ENCODE measurements at places on chromosomes 1 and 21. TPM values are rescaled to one million over a fixed set of nuclear protein-coding genes. Genes with fewer than 3 reads are reported as not detected.

- no peak for DNase-seq
These were observed 94.5 kb downstream of the DNTTIP2 start for GRCh38 chr1:93784538-93784937.

GRCh38 chr1:101088431-101088830 is 62.8 kb upstream of the DPH5 start:
- no peak for DNase-seq

GRCh38 chr1:156372265-156372586 is 3.2 kb downstream of the RHBG start:
- no peak for DNase-seq

The RGSL1 gene
- not detected for polyA plus RNA-seq

DNA sequence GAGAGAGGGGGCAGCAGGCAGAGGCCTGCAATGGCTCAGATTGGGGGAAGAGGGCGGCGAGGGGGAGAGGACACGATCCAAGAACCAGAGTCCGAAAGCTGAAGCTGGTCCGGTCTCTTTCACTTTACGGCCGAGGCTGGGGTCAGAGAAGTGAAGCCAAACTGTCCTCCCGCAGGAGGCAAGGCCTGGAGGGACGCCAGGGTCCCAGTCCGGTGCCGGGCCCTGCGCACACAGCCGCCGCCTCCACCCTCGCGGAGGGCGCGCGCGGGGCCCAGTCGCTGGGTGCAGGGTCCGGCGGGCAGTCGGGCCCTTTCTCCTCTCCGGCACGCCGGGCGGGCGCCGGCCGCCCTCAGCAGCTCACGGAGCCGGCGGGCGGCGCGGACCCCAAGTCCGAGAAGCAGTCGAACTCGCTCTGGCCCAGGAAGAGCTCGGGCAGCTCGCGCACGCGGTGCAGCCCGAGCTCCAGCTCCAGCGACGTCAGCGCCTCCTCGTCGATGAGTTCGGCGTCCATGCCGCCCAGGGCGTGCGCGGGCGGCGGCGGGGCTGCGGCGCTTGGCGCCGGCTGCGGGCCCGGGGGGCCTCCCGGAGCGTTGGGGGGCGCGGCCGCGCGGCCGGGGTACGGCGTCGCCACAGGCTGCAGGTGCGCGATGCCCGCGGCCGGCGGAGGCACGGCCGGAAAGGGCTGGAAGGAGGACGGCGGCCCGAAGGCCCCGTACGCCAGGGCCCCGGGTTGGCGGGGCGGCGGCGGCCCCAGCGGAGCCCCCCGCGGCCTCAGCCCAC is 749 bp downstream of the CITED4 start:
- DNase-seq, result no peak

GRCh38 chr1:184608581-184608980 is 146.1 kb downstream of the EDEM3 start:
- no peak for DNase-seq

The FCRL5 gene
- polyA plus RNA-seq, result 0.17 TPM

The NUDT17 gene
- polyA plus RNA-seq, result 7.0 TPM

- no peak for DNase-seq
These were observed 311.5 kb downstream of the DUSP10 start for GRCh38 chr1:221430152-221430960.

DNA sequence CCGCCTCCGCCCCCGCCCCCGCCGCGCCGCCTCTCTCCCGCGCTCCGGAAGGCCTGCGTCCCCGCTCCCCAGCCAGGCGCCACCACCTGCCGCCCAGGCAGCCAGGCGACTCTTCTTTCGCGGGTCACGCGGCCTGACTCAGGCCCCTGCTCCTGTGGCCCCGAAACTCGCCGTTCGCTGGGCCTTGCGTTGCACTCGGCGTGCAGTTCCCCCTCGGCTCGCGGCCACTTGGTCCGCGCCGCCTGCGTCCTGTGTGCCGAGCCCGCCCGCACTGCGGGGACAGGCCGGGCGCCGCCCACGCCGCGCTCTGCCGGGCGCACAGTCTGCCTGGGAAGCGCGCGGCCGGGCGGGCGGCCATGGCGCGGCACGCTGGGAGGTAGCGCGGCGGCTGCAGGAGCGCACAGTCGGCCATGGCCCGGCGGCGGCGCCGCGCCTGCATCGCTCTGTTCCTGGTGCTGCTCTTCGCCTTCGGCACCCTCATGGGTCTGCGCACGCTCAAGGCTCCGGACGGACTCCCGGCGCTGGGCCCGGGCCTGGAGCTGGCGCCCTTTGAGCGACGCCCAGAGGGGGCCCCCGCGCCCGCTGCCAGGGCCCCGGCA is at the start of gene MANEAL:
TSS of gene MANEAL (plus strand) at position 75 of the 599 bp plus-strand sequence. CDS start at position 411, 336 bp downstream.
- DNase-seq, result no peak
